ENCODE measurements at places on chromosomes 6 and 20.

GRCh38 chr20:31606804-31607639 lies 1.9 kb downstream of the ID1 start:
- no peak for DNase-seq

GRCh38 chr6:113693851-113694250 lies 163.3 kb upstream of the MARCKS start:
- DNase-seq: no peak

- DNase-seq: no peak
Measured at GRCh38 chr6:19333936-19334335, 503.2 kb upstream of the ID4 start.

DNA sequence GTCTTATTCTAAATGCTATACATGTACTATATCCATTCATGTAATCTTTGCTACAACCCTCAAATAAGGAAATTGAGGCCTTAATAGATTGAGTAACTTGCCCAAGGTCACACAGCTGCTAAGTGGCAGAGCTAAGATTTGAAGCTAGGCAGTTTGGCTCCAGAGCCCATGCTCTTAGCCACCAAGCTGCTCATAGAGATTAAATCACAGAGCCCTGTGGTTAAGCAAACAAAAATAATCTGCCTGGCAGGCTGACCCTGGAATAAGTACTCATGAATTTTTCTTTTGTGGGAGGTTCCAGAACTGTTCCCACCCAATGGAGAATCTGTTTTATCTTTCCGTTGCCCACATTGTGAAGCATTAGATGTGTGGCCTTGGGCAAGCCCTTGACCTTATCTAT lies 7.4 kb downstream of the AAR2 start:
- DNase-seq: no peak

GRCh38 chr6:16836144-16836981 lies 75.1 kb upstream of the ATXN1 start:
- DNase-seq: peak; percentile 56

DNA sequence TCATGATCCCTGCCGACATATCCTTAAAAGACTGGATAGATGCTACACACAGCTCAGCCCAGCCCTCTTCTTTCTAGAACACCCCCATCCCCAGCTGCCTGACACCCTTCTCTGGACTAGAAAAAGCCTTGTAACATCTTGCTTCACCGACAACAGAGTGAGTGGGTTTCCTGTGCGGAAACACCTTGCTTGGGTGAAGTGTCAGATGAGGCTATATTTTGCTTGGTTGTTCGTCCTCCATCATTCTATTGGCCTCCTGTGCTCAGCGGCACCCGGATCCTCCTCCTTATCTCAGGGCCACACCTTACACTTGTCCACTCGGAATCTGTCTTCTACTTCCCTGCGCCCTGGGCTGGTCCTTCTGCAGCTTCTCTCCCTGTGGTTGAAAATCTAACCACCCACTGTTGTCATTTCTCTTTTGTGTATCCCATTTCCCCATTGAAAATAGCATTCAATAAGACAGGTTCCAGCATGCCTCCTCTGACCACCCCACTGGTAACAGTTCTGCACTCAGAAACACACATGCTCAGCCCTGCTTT lies 101.3 kb upstream of the MLN start:
- DNase-seq: no peak

DNA sequence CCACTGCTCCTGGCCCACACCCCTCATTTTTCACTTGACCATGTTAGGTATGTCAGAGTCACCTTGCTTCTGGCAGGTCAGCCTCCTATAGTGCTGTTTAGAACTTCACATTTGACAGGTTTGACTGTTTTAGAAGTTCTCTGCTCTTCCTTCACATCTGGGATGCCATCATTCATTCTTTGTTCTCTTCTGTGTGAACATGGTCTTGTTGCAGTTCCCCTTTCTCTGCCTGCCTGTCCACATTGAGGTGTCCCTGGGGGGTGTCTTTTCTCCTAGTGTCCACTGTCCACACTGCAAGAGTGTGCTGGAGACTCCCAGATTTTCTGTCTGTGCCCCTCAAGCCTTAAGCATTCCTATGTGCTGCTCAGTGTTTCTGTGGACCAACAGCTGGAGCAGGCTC lies 89.5 kb downstream of the JARID2 start:
- no peak for DNase-seq

Data from GM10248 (cell line).